Stimulated activated CD4-positive, alpha-beta T cell treated with anti-CD3 and anti-CD28 coated beads, Interleukin-15, amount 100 ng/mL, for 1 hour (primary cell): ENCODE measurements at places on chromosomes 5 and 9.

GRCh38 chr9:27276193-27277030 lies 20.5 kb downstream of the EQTN start:
- DNase-seq = no peak

- no peak for DNase-seq
Observed at GRCh38 chr5:158413122-158413680, 554.3 kb upstream of the CLINT1 start.

DNA sequence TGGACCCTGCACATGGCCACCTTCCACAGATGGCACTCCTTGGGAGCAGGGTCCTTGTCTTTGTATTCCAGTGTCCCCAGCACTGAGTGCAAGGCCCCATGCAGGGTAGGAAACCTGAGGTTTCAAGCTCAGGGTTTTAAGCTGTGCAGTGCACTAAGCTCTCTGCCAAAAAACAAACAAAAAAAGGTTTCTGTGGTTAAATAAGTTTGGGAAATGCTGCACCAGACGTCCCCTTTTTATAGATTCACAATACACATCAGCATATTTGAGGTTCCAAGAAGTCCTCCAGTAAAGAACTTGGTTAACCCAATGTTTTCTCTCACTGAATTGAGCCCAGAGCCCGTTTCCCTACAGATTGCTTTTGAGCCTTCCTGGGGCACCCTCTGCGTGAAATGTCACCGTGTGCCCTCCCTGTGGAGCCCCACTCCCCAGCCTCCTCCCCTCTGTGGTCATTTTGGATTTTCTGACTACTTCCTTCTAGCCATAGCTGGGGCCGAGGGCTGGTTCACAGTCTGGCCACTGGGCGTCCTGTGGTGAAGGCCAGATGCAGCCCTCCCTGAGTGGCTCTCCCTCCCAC lies 17.1 kb downstream of the DELE1 start:
- DNase-seq = no peak

- no peak for DNase-seq
Observed at GRCh38 chr9:124761710-124762109, 9.4 kb downstream of the NR6A1 start.

DNA sequence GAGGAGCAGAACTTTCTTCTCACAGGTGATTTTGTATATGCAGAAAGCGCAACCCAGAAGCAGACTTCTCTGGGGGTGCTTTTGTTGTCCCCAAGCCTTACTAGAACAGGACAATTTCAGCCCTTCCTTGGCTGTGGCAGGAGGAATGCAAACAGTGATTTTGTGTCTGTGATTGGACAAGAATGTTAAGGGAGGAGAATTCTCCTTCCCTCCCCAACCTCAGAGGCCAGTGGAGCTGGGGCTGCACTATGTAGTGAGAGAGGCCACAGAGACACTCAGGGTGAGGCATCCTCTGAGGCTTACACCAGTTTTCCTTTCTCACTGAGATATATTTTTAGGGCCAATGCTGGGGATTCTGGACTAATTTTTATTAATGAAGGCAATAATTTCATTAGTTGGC lies 58.8 kb downstream of the ZNF366 start:
- DNase-seq = no peak
